ENCODE measurements at places on chromosomes 16 and 17.

DNA sequence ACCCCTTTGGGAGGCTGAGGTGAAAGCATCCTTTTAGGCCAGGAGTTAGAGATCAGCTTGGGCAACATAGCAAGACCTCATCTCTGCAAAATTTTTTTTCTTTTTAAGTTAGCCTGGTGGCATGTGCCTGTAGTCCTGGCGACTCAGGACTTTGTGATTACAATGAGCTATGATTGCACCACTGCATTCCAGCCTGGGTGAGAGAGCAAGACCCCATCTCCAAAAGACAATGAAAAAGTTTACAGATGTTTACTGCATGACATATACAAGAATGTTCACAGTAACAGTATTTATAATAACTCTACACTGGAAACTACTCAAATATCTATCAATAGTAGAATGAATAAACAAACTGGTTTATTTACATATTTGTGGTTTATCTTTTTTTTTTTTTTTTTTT is 33.1 kb upstream of the CCL22 start:
- DNase-seq: no peak

GRCh38 chr17:41799366-41799765 is 12.4 kb downstream of the P3H4 start:
- DNase-seq: no peak

- peak; percentile 67 for DNase-seq
Observed at GRCh38 chr17:75345514-75346167, 56.4 kb upstream of the SLC25A19 start.

DNA sequence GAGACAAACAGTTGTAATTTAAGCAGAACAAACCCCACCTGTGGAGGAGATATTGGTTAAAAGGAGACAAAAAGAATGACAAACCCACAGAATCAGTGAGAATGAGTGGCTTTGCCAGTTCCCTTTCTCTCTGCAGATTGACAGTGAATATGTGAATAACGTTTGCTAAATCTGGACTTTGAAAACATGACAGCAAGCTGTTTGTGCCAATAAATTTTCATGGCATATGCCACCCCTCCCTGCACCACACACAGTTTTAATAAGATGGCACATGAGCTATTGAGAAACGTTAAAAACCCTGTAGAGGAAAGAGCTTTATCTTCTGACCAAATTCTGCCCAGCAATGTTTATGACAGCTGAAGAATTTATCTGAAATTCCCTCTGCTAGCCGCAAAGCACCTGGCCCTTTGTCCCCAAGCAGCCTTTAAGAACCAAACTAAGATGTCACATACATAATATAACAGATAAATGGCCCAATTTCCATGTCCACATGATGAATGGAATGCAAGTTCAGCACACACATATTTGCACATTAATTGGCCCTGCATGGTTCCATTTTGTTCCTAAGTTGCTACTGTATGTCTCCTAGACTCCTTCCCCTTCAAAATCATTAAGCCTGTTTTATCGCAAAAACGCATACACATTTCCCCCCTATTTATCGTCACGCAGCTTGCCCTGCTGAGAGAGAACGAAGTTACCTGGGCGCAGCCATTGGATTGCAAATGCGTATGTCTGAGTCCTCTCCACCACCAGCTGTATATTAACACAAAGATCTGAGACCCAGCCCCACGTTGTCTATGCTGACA is 773.5 kb upstream of the EEF2KMT start:
- DNase-seq: no peak

- DNase-seq: no peak
Observed at GRCh38 chr16:89643769-89644300, 13.7 kb downstream of the CHMP1A start.

GRCh38 chr16:74721716-74722115 is 21.1 kb upstream of the MLKL start:
- no peak for DNase-seq

Measured in CD4-positive, alpha-beta T cell treated with Interleukin-17A for 4 hours (primary cell).